ENCODE measurements at places on chromosomes 5 and 9.

- DNase-seq = no peak
Observed at GRCh38 chr5:141883892-141884318, 5.7 kb upstream of the PCDH1 start.

DNA sequence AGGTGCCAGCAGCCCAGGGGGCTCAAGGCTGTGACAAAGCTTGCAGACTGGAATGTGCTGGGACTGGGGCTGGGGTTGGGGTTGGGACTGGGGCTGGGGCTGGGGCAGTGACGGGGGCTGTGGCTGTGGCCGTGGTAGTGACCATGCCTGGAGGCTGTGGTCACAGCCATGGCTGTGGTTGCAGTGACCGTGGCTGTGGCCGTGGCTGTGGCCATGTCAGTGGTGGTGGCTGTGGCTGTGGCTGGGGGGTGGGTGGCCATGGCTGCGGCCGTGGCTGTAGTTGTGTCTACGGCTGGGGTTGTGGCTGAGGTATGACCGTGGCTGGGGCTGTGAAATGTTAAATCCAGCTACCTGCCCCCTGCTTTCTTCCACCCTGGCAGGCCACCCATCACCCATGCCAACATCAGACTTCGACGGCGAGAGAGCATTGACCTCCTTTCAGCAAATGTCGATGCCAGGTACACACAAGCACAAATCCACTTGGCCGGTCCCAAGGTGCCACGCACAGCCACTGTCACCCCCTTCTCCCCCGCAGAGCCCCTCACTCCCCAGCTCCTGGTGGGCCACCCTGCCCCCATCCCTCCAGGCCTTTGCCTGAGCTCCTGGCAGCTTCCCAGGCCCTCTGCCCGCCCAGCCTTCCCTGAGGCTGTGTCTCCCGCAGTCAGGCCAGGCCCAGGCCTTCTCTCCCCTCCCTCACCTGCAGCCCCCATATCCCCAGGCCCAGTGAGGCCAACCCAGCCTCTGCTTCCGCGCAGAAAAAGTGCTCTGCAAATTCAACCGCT lies 15.3 kb downstream of the LCN9 start:
- no peak for DNase-seq

GRCh38 chr9:107779731-107780130 lies 290.2 kb upstream of the KLF4 start:
- DNase-seq = no peak

DNA sequence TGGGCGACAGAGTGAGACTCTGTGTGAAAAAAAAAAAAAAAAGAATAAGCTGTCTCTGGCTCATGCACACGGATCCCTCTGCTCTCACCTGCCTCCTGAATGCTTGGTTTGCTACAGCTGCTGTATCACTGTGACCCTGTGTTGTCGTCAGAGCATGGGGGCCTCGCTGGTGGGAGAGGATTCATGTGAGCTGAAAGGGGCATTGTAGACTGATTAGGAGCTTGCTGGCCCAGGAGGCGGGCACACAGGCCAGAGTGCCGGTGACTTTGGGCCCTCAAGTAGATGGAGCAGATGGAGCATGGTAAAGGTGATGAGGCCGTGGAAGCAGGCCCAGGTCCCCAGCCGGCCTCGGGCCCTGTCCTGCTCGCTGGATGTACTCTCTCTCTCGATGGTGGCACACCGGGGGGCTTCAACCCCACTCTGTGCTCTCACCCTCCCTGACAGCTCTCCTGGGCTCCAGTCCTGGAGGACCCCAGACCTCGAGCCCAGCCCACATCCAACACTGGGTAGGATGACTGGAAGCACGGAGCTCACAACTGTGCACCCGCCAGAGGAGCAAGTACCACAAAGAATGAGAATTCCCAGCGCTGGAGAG lies 7.1 kb downstream of the FLT4 start:
- DNase-seq = no peak

DNA sequence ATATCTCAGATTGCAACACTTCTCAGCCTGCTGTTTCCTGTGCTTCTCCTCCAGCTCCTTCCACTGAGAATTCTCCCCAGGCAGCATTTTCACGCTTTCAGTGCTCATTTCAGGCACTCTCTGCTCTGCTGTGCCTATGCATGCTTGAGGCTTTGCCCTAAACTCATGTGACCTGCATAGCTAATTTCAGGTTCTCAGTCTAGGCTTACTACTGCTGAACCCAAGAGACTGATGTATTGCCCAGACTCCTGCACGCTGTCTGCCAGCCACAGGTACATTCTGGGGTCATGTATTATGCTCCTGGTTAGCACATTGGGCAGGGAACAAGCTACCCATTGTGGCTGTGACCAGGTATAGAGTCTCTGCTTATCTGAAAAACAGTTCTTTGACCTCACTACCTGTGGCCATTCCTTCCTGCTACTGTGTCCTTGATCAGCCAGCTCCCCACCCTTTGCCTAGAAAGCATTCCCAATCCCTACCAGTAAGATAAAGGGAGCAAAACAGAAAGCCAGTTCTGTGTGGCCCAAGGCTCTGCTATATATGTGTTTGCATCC lies 34.7 kb downstream of the PIP5K1B start:
- DNase-seq = no peak

- no peak for DNase-seq
Observed at GRCh38 chr9:115171921-115172388, 54.0 kb upstream of the TNC start.

DNA sequence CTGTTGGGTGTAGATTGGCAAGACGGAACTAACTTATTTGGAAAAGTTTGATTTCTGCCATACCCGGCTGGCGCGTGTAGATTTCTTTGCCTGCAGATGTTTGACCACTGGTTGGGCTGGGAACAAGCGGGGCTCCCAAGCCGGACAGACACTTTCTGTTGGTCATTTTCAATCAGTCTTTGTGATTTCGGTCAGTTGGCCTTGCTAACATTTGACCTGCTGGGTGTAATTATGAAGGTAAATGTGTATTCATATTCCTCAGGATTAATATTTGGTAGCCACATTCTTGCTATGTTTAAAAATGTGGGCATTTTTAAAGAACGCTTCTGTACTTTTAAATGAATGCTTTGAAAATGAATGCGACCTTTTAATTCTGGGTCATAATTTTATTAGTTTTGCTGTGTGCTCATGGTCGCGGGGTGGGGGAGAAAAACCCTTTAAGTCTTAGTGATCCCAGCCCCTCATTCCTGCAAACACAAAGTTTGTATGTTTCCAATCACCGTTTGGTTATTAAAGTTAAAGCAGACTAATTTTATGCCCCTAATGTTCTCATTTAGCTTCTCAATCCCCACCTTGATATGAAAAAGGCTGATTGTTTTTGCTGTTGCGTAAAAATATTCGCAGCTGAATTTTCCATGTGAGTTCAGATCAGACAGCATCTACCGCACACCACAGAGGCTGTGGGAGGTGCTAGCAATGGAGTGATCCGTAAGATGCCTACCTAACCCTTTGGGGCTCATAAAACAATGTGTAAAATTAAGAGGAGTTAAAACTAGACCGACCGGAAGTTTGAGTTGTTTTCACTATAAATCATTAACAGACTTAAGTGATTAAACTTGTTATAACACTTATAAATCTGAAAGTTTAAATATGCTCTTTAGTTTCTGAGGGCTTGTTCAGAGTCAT lies 1.5 kb downstream of the RASGRF2 start:
- no peak for DNase-seq

GRCh38 chr5:88876714-88877113 lies 6.3 kb downstream of the MEF2C start:
- DNase-seq = no peak

- DNase-seq = no peak
Observed at GRCh38 chr5:173547579-173547978, 68.9 kb downstream of the BOD1 start.

DNA sequence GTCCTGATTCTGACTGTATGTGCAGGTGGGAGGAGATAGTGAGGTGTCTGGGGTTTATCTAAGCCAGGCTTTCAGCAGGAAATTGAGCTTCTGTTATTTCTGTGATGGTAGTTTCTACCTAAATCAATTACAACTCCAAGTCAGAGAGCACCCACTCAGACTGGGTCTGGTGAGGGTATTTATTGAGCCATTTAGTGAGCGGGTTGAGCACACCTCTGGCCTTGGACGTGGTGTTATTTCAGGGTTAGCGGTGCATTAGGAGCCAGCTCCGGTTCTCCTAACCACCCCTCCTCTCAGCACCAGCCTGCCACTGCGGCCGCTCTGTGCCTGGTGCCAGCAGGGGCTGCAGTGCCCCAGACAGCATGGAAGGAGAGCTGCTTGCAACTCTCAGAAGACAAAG lies 238.9 kb downstream of the CACNA1B start:
- DNase-seq = no peak

DNA sequence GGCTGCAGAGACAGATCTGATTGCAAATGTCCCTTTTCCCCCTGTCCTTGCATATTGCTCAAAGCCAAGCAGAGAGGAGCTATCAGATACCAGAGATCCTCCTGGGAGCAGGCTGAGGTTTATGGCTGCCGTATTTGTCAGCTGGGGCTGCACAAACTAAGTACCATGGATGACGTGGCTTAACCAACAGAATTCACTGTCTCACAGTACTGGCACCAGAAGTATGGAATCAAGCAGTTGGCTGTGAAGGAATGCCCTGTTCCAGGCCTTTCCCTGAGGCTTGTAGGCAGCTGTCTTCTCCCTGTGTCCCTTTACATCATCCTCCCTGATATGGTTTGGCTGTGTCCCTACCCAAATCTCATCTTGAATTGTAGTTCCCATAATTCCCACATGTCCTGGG lies 2.6 kb downstream of the CFAP90 start:
- no peak for DNase-seq

- no peak for DNase-seq
Observed at GRCh38 chr9:8356406-8356805, 556.8 kb upstream of the DMAC1 start.

- no peak for DNase-seq
Observed at GRCh38 chr9:88511906-88512305, 23.1 kb upstream of the NXNL2 start.

GRCh38 chr9:117704024-117704575 lies at the start of gene TLR4:
TSS of gene TLR4 (plus strand) at chr9:117704403. CDS start at chr9:117704473, 70 bp downstream.
- no peak for DNase-seq

GRCh38 chr9:86978922-86979474 lies 31.7 kb upstream of the GAS1 start:
- no peak for DNase-seq

Measured in COR-L47 (cell line).